GM23248 (cell line): ENCODE measurements at places on chromosomes 2 and 18. TPM values are rescaled to one million over a fixed set of nuclear protein-coding genes. Genes with fewer than 3 reads are reported as not detected.

The SERPINB3 gene
- total RNA-seq = not detected in 2 replicates

The EPAS1 gene
- total RNA-seq = 66.3 and 73.8 TPM in 2 replicates

The ARHGEF33 gene
- total RNA-seq = 0.13 and 0.54 TPM in 2 replicates

The AFF3 gene
- 0.76 and 0.86 TPM in 2 replicates for total RNA-seq

The ACMSD gene
- not detected in 2 replicates for total RNA-seq

The NEUROD1 gene
- not detected in 2 replicates for total RNA-seq

The CNDP2 gene
- 40.5 and 46.4 TPM in 2 replicates for total RNA-seq

The TMEM198 gene
- 5.8 and 6.2 TPM in 2 replicates for total RNA-seq

The TNFRSF11A gene
- 0.22 TPM in 1 of 2 replicates, not detected in the other for total RNA-seq

The LYPD6B gene
- 3.9 and 6.8 TPM in 2 replicates for total RNA-seq

The FEV gene
- not detected in 2 replicates for total RNA-seq

The MRPL30 gene
- total RNA-seq = 29.2 and 30.9 TPM in 2 replicates

The PRSS56 gene
- total RNA-seq = not detected in 2 replicates

The SGPP2 gene
- not detected in 2 replicates for total RNA-seq

The CYP1B1 gene
- total RNA-seq = 51.0 and 56.0 TPM in 2 replicates

The NYAP2 gene
- total RNA-seq = not detected in 2 replicates

The ABCG8 gene
- total RNA-seq = not detected in 2 replicates

The IL36RN gene
- total RNA-seq = not detected in 2 replicates

The UGT1A3 gene
- total RNA-seq = not detected in 2 replicates

The ANKRD29 gene
- total RNA-seq = 8.9 and 9.2 TPM in 2 replicates

The RPRM gene
- not detected in 2 replicates for total RNA-seq

The DLGAP1 gene
- 0.22 TPM in 1 of 2 replicates, not detected in the other for total RNA-seq

The MYO1B gene
- total RNA-seq = 197 and 211 TPM in 2 replicates

The STARD7 gene
- total RNA-seq = 120 and 129 TPM in 2 replicates

The ASB18 gene
- total RNA-seq = not detected in 2 replicates

The NDC80 gene
- total RNA-seq = 8.3 and 10.9 TPM in 2 replicates

The SNED1 gene
- 29.4 and 36.2 TPM in 2 replicates for total RNA-seq

The NXPH2 gene
- total RNA-seq = not detected in 2 replicates

The FBXO15 gene
- 0.22 TPM in 1 of 2 replicates, not detected in the other for total RNA-seq

The TUBB8B gene
- not detected in 2 replicates for total RNA-seq

The TMEM247 gene
- not detected in 2 replicates for total RNA-seq

The ALPP gene
- not detected in 2 replicates for total RNA-seq

The GKN1 gene
- not detected in 2 replicates for total RNA-seq

The BCL11A gene
- total RNA-seq = 1.8 and 3.5 TPM in 2 replicates

The SERPINB10 gene
- not detected in 2 replicates for total RNA-seq

The PARD3B gene
- total RNA-seq = 6.9 and 8.1 TPM in 2 replicates

The STAT4 gene
- 1.5 and 3.2 TPM in 2 replicates for total RNA-seq

The CAB39 gene
- 49.1 and 52.1 TPM in 2 replicates for total RNA-seq

The VIL1 gene
- total RNA-seq = not detected in 2 replicates

The HOXD8 gene
- total RNA-seq = 23.4 and 27.8 TPM in 2 replicates

The CRYGC gene
- total RNA-seq = not detected in 2 replicates

The RNASEH1 gene
- 34.0 and 37.4 TPM in 2 replicates for total RNA-seq

The QPCT gene
- 37.4 and 37.5 TPM in 2 replicates for total RNA-seq

The D2HGDH gene
- total RNA-seq = 19.1 and 19.6 TPM in 2 replicates

The LBX2 gene
- 0.38 and 4.6 TPM in 2 replicates for total RNA-seq

The AMMECR1L gene
- 19.0 and 20.9 TPM in 2 replicates for total RNA-seq

The IL36G gene
- not detected in 2 replicates for total RNA-seq

The KCNJ13 gene
- not detected in 2 replicates for total RNA-seq
